ENCODE measurements at places on chromosomes 3 and 15.

DNA sequence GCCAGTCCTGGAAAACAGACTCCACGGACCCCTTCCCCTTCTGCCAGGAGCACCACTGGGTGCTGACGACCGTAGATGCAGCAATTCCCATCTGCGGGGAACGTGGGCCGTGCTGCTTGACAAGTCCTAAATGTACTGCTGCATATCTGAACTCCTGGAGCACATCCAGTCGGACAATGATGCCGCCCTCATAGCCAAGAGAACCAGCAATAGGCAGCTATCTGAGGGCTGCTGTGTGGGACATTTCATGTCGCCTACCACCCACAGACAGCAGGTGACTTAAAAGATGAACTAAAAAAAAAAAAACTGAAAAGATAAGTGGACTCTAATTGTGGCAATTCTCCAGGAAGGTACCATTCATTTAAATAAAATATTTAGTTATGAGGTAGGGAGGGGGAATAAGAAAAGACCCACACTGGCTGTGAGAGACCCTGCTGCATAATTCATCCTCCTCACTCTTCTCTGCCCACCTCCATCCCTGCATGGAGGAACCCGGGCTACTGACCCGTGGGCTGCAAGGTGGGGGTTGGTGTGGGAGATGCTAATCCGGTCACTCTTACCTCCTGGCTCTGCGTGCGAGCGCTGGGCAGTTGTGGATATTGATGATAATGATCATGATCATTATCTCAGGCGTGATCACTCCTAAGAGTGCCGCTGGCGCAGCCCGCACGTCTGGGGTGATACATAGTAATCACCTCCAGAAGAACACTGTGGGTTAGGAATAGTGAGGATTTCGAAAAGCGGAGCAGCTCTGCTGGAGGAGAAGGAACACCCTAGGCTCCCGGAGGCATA is 28.3 kb downstream of the ALS2CL start:
- ATAC-seq, result no peak

- ATAC-seq, result no peak
These were observed 47.3 kb upstream of the XRN1 start for GRCh38 chr3:142495103-142495502.

DNA sequence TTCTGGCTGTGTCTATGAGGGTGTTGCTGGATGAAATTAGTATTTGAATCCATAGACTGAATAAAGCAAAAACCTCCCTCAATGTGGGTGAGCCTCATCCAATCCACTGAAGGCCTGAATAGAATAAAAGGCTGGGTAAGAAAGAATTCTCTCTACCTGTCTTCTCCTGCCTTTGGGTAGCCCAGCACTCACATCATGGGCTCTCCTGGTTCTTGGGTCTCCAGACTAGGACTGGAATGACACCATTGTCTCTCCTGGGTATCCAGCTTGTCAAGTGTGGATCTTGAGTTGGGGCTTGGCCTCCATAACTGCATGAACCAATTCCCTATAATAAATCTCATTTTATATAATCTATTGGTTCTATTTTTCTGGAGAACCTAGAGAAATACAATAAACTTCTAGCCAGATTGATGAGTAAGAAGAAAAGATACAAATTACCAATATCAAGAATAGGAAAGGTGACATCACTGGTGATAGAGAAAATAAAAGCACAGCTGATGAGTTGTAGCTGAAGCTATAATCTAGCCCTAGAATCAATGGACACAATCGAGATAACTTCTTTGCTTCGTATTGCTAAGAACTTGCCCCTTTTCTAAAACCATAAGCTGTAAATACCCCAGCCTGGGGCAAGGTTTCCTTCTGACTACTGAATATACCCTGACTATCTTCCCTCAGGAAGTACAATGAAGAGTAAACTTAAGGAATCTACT is 106.4 kb downstream of the ANO10 start:
- ATAC-seq, result no peak

DNA sequence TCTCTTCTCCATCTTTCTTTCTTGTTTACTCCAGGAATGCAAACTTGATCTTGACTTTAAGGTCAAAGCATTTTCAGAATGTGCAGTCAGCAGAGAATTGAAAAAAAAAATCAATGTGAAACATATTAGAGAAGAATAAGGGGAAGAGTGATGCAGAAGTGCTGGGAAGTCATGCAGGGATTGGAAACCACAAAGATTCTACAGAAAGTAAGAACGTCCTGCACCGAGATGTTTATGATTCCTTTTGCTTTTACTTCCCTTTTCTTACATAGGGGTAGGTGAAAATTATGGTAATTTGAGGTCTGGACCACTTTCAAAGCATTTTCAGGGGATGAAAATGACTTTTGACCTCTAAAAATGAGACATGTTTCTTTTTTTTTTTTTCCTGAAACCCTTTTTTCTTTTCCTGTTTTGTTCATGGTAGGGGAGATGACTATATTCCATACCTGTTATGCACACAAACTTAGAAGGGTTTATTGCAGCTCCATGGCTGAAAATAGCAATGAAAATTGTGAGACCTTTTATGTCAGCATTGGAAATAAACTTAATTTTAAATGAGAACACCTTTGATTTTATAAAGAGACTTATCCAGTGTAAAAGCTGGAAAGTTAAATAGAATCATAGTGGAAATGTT is 623.5 kb upstream of the TBL1XR1 start:
- ATAC-seq, result no peak

GRCh38 chr3:55720614-55721013 is 233.5 kb upstream of the WNT5A start:
- peak; percentile 69 for ATAC-seq

- ATAC-seq, result peak; percentile 69
These were observed 37.4 kb upstream of the ITGA11 start for GRCh38 chr15:68469162-68470048.

- ATAC-seq, result peak; percentile 47
These were observed 506 bp downstream of the RAD51 start for GRCh38 chr15:40695469-40695890.

DNA sequence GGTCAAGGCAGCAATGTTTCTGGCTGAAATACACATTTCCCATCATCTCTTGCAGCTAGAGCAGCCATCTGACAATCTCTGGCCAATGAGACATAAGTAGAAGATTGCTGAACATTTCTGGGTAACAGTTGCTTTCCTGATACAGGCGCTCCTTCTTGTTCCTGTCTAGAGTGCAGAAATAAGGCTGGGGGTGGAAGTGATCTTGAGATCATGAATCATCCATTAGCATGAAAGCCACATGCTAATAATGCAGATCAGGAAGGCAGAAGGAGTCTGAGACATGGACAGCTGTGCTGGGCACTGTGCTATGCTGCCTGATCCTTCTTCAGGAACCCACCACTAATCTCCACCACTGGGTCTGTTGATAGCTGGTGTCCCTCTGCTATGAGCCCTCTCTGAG is 14.8 kb upstream of the TMEM108 start:
- no peak for ATAC-seq

GRCh38 chr3:191795196-191795595 is 334.2 kb downstream of the PYDC2 start:
- no peak for ATAC-seq

DNA sequence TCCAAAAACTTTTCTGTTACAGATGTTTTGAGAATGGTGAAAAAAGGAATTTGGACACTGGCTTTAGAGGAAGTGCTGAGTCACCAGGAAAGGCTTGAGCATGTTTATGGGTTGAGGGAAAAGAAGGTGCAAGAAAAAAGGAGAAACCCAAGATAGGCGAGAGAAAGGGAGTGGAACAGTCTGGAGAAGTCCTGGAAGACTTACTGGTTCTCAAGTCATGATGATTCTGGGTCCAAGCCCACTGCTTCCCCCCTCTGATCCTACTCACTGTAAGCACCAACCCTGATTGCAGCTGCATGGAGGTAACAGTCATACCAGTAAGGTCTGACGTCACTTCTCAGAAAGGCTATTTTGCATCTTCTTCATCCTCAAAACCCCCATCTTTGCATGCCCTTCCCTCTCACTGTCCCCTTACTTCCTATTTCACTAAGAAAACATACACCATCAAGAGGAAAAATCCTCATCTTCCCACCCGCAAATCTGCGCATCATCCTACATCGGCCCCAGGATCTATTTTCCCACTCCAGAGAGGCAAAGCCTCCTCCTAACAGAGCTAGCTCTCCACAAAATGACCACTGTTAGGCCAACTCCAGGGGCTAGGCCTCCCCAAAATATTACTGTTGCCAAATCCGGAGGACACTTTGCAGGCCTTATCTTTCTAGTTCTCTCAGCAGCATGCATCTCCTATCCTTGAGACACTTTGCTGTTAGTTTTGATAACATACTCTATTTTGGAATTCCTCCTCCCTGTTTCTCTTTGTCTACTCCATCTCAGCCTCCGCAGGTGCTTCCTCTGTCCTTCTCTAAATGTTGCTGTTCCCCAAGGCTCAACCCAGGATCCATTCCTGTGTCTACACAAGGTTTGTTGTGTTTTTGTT is 3.2 kb upstream of the ATP13A3 start:
- no peak for ATAC-seq

- no peak for ATAC-seq
These were observed 6.1 kb upstream of the HHATL start for GRCh38 chr3:42708611-42709151.

GRCh38 chr15:95262866-95263564 is 1031.7 kb downstream of the MCTP2 start:
- no peak for ATAC-seq

Data from SK-N-SH treated with all-trans-retinoic acid at 6 μM for 48 hours (cell line).